ENCODE measurements at places on chromosomes 6 and 20. TPM values are rescaled to one million over a fixed set of nuclear protein-coding genes. Genes with fewer than 3 reads are reported as not detected.

Gene MOG
- not detected for total RNA-seq

Gene HELZ2
- 32.0 TPM for total RNA-seq

Gene GRM1
- 0.13 TPM for total RNA-seq

Gene PXMP4
- total RNA-seq = 6.9 TPM

Gene VNN1
- 0.19 TPM for total RNA-seq

Gene TRIM40
- total RNA-seq = not detected

Gene OXT
- total RNA-seq = not detected

Gene C6orf58
- not detected for total RNA-seq

Gene DDX43
- total RNA-seq = 0.68 TPM

Gene SRMS
- total RNA-seq = not detected

Gene CTAGE9
- not detected for total RNA-seq

Gene TMC2
- total RNA-seq = not detected

Measured in aortic smooth muscle cell (primary cell).